ENCODE measurements at places on chromosomes 7 and 10. TPM values are rescaled to one million over a fixed set of nuclear protein-coding genes. Genes with fewer than 3 reads are reported as not detected.

The ZNF727 gene
- total RNA-seq: not detected

The NET1 gene
- total RNA-seq: 101 TPM

The TMEM139 gene
- 1.2 TPM for total RNA-seq

The RNF133 gene
- not detected for total RNA-seq

The PLPP4 gene
- total RNA-seq: not detected

The NUPR2 gene
- total RNA-seq: not detected

The MBL2 gene
- not detected for total RNA-seq

The ANLN gene
- 72.1 TPM for total RNA-seq

The HNRNPH3 gene
- 202 TPM for total RNA-seq

The CLCN1 gene
- 0.06 TPM for total RNA-seq

The IDE gene
- total RNA-seq: 20.3 TPM

The FAM25C gene
- total RNA-seq: 2.0 TPM

The IFIT1B gene
- not detected for total RNA-seq

The COBL gene
- total RNA-seq: 4.9 TPM

The ASL gene
- total RNA-seq: 21.1 TPM

The PDE6C gene
- not detected for total RNA-seq

The LRRN3 gene
- not detected for total RNA-seq

The AGAP5 gene
- 1.8 TPM for total RNA-seq

The HIBADH gene
- 42.9 TPM for total RNA-seq
